Activated CD4-positive, alpha-beta T cell treated with anti-CD3 and anti-CD28 coated beads, Interleukin-2, amount 50 U/mL, for 1 hour (primary cell): ENCODE measurements at places on chromosomes 5 and 9.

DNA sequence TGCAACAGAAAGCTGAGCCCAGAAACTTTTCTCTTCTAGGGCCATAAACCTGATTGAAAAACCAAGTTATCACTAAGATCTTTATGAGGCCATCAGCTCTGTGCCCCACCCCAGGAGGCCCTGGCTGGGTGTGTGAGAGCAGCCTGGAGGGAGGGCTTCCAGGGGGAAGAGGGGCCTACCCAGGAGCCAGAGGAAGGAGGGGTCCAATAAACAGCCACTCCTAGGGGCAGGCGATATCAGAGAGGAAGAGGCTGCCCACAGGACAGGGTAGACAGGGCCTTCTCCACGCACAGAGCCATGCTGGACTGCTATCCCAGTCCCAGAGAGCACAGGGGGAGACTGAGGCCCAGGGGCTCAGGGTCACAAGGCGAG is 4.5 kb upstream of the CDX1 start:
- DNase-seq: no peak

GRCh38 chr5:131260895-131261294 is 3.0 kb upstream of the CDC42SE2 start:
- no peak for DNase-seq

DNA sequence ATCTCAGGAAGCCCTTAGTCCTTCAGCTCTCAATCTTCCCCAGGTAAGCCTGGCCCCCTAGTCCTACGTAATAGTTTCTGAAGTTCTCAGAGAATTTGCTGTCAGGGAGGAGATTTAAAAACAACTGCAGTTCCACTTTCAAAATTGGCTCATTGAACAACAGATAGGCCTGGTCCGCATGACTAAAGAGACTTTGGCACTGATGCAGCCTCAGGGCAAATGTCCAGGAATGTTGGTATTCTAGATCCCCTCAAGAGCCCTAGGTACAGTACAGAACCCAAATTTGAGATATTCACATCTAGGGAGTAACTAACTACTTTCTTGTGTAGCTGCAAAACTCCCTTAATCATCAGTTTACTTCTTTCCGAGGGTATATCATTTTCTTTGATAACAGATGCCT is 162.8 kb downstream of the GABRG2 start:
- no peak for DNase-seq

- DNase-seq: no peak
Measured at GRCh38 chr5:10789726-10790125, 28.7 kb upstream of the DAP start.

GRCh38 chr9:72441848-72442607 is 77.0 kb upstream of the ZFAND5 start:
- DNase-seq: no peak

GRCh38 chr9:69081261-69081660 is 45.7 kb downstream of the FXN start:
- no peak for DNase-seq

GRCh38 chr5:85268194-85268593 is 883.5 kb upstream of the EDIL3 start:
- DNase-seq: no peak

DNA sequence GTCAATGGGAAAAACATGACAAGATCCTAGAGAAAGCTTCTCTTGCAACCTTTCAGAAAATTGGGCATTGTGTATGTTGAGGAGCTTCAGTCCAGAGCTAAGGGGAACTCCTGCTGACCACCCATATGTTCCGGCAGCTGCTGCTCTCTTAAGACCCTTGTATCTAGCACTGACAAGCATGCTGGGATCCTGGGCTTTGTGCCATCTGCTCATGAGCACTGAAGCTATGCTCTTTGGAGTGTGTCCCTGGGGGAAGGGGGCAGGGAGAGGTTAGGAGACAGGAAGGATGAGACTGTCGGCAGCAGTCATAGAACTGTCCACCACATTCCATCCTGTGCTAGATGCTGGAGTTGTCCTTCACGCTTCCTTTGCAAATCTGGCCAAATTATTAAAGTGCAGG is 109.3 kb downstream of the JAKMIP2 start:
- no peak for DNase-seq

- DNase-seq: no peak
Measured at GRCh38 chr5:59503220-59503619, 390.3 kb downstream of the PDE4D start.

DNA sequence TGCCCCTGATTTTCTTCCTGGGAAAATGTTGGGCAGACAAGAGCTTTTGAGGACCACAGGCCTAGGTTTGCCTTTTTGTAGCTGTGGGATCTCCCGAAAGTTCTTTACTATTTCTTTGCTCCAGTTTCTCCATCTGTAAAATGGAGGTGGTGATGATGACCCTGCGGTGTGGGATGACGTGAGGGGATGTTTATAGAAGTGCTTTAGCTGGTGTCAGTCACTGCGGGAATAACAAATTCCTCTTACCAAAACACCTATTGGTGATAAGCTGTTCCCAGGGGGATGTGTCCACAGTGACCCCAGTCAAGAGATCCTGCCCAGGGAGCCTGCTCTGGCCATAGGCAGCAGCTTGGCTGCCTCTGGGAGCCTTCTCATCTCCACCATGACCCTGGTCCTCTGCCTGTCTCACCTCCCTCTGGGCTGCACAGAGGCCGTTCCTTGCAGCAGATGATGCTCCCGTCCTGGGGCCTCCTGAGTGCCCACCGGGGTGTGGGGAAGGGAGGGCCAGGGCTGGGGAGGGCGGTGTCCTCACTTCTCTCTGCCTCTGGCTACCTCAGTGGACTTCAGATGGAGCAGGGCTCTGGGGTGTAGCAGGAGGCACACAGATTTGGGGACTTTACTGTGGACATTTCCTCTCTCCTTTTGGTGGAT is 77.2 kb downstream of the COL15A1 start:
- DNase-seq: no peak

DNA sequence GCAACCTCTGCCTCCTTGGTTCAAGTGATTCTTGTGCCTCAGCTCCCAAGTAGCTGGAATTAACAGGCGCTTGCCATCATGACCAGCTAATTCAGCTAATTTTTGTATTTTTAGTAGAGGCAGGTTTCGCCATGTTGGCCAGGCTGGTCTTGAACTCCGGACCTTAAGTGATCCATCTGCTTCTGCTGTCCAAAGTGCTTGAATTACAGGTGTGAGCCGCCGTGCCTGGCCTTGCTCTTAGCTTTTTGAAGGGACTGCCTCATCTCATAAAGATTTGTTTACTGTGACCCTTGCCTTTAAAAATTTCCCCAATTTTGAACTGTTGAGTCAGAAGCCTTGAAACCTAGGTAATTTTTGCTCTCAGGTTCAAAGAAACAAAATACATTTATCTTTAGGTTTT is 17.3 kb downstream of the GPBP1 start:
- DNase-seq: no peak

GRCh38 chr9:128252317-128253139 is 23.3 kb downstream of the GOLGA2 start:
- no peak for DNase-seq

DNA sequence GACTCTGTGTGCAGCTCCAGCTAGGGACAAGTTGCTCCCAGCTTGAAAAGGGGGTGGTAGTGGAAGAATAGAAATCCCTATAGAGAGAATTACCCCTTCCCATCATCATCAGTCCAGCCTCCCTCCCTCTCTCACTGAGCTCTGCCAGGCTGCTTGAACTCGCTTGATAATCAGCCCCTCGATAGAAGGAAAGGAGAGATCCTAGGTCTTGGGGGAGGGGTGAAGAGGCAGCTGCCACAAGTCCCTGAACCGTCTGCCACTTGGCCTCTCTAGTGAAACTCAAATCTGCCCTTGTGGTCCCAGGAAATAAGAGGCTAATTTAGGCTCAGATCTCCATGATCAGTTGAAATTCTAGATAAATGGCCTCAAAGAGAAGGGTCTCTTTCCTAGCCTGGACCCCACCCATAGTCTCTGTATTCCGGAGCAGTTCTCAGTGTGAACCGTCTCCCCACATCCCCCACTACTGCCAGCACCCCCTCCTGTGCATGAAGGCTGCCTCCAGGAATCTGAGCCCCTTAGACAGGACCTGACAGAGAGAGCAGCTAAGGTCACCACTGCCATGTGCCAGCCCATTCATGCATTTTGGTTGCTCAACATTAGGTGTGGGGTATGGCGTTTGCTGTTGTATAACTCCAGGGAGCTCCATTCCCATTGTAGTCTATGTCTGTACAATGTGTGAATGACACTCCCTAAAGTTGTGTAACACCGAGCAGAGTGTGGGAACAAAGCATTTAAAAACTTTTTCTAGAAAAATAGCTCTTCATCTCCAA is 5.5 kb downstream of the DNAJB5 start:
- DNase-seq: no peak

- DNase-seq: no peak
Measured at GRCh38 chr5:78550891-78551290, 97.7 kb downstream of the LHFPL2 start.

DNA sequence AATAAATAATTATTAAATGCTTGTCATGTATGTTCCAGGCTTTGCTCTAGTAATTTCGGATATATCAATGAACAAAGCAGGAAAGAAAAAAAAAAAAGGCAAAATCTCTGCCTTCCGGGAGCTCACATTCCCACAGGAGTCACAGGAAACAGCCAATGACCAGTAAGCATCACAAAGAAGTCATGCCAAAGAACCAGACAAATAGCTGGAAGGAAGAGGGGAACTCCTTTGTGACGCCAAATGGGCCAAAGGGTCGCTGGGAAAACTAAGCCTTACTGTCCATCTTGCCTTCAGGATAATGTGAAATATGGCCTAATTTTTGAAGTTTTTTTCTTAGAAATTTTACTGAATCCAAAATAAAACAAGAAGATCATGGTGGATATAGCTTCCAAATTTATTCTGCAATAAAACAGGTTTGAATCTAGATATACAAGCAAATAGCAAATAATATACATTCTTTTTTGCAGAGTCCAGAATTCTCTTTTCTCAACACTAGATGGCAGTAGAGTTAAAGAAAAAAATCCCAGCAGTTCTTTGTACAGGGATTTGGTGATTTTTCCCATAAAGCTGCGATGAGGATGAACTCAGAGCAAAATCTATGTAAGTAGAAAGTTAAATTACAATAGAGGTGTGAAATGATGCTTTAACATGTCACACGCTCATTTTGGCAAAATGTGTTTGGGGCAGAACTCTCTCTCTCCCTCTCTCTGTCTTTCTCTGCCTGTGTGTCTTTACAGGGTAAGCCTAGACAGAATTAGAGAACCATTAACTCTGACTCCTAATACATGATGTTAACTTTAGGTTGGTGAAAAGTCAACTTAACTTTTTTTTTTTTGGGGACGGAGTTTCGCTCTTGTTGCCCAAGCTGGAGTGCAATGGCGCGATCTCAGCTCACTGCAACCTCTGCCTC is 60.0 kb upstream of the TUT7 start:
- no peak for DNase-seq

DNA sequence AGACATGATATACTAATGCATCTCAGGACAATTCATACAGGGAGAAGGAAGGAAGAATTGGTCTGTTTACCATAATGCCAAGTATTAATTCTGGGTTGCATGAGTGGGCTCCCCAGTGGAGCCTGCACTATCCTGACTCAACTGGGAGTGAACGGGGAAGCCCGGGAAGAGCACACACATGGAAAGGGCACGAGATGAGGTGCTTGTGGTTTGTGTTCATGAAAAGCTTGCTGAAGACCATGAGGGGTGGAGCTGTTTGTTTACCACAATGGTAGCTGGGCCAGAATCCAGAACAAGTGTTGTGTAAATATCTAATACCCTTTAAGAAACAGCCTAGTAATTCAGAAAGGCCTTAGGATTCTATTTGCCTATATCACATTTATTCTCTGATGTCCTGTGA is 44.6 kb downstream of the POC5 start:
- DNase-seq: no peak

DNA sequence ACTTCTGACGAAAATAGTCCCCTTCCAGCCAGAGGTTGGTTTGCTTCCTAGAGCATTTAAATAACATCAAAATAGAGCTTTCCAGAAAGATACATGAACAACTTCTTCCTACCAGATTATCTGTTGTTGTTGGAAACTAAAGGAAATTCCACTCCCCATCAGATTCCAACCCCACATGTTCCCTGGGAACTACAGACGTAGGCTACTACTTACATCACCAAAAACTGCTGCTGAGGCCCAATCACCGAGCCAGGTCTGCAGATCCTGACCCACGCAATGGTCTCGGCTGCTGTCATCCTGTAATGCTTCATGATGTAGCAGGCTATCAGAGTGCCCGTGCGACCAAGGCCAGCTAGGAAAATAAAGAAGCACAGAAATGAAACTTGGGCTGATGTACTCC is 73.4 kb downstream of the HABP4 start:
- no peak for DNase-seq

GRCh38 chr9:126689027-126689825 is 75.5 kb downstream of the LMX1B start:
- DNase-seq: no peak

- no peak for DNase-seq
Measured at GRCh38 chr5:154218786-154219185, 28.3 kb downstream of the GALNT10 start.

DNA sequence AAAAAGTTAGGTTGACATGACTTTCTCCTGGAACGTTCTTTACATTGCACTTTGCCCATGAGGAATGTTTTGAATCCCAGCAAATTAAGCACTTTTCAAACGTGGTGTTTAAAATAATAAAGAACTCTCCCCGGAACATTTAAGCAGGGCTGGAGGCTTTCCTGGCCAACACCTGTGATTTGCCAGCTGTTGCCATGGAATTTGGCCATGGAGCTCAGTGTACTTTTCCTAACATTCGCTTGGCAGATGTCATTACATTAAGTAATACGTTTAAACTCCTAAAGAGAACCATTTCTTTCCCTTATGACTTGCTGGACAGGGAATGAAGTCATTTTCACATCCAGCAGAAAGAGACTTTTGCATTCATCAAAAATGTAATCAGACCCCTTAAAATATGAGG is 146.1 kb downstream of the GAS1 start:
- no peak for DNase-seq

- no peak for DNase-seq
Measured at GRCh38 chr9:95074632-95075031, 242.9 kb downstream of the FANCC start.

DNA sequence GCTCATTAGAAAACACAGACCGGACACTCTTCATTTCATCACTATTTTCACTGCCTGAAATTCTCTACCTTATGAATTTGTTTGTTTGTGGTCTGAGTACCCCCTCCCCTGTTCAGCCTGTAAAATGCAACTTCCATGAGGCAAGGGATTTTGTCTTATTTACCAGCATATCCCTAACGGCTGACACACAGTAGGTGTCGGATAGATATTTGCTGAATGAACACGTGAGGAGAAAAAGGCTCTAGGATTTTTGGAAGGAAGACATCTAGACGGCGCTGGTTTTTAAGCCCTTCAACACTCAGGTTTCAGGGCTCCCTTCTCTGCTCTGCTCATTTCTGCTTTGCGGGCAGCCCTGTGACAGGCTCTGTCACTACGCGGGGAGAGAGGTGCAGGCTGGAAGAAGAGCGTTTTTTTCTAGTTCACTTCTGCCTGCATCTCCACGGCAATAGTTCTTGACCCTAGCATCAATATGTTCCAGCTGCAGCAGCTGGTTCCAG is 41.0 kb downstream of the KCNMB1 start:
- DNase-seq: no peak

- no peak for DNase-seq
Measured at GRCh38 chr9:78122631-78123030, 91.0 kb upstream of the GNAQ start.

DNA sequence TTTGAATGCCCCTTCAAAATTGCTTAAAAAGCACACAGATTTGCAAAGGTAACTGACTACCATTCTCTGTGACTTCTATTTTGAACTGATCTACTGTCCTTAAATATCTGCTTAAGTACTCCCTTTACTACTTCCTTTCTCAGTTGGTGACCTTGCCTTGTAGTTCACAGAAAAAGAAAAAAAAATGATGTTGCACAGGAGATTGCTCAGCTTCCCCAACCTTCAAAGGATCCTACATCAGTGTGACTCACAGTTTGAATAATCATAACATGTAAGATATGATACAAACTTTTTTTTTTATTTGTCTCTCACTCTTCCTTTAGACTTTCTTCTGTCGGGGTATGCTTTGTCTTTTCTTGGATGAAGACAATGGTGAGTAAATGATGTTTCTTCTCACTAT is 1029.6 kb downstream of the CDH12 start:
- DNase-seq: no peak
